ENCODE measurements at places on chromosomes 12 and 14.

GRCh38 chr14:45133683-45134050 is 614 bp downstream of the FKBP3 start:
- DNase-seq, result no peak

DNA sequence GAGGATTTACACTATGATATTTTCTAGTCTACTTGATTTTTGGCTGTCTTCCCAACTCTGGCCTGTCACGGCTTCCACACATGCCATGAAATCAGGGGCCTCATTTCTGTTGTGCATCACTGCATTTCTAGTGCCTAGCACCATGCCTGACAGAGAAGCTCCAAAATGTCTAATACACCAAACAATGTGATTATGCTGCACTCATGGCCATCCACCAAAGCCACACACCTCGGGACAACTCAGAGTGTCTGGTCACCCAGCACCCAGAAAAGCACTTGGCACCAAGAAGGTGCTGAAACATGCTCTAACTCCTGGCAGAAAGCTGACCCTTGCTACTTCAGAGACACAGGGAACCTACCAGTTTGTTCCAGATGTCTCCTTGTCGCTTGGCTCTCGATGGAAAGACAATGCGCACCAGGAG is 11.3 kb downstream of the GCN1 start:
- DNase-seq, result peak; percentile 67

- peak; percentile 17 for DNase-seq
These were observed 82.2 kb downstream of the PAPOLA start for GRCh38 chr14:96584199-96584906.

GRCh38 chr12:7732993-7733392 is 14.2 kb downstream of the CLEC4C start:
- DNase-seq, result no peak

- no peak for DNase-seq
These were observed 17.3 kb downstream of the CCER1 start for GRCh38 chr12:90937651-90938050.

DNA sequence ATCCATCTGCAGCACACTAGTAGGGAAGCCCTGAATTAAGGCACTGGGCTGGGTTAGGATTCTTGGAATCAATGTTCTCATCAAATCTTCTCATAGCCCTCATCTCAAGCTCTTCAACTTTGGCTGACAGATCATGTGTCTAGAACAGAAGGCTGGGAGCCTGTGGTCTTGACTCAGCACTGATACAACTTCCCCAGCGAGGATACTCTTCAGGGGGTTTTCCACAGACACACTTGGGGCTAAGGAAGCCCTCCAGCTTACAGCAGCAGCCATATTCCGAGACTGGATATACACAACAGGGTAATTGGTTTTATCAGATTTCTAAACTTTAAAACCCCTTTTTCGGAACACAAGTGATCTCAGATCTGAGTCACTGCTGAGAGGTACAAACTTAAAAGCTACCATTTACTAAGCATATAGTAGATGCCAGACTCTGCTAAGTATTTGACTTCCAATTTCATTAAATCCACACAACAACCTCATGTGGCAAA is 3.5 kb downstream of the FMNL3 start:
- peak; percentile 94 for DNase-seq

DNA sequence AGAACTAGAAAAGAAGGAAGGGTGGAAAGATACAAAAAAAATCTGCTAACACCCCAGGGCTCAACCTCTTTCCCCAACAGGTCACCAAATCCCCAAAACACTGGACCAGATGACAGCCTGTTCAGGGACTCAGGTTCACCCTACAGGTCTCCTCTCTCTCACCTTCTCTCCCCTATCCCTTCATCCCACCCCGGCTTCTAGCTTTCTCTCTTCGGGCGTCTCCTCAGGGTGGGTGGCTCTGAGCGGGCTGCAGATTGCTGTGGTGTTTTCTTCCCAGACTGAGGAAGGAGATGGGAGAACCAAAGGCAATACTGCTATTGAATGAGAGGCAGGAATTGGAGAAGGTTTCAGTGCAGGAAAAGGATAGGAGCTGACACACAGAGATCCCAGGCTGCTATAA is 39.3 kb downstream of the ANO2 start:
- no peak for DNase-seq

DNA sequence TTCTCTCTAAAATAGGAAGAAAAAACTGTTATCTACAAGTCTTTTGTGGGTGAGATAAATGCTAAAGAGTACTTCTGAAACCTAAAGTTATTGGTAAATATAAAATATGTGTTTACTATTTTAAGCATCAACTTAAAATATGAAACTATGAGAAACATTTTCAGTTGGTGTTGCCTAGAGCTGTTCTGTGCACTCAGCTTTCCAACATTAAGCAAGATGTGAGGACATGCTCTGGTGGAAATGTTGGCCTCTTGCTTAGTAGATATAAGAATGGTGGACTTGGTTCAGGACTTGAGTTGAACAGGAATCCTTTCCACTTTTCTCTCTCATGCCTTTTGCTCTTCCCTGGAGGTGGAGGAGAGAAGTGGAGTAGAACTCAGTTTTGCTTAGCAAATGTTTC is 164.1 kb upstream of the PELI2 start:
- no peak for DNase-seq

DNA sequence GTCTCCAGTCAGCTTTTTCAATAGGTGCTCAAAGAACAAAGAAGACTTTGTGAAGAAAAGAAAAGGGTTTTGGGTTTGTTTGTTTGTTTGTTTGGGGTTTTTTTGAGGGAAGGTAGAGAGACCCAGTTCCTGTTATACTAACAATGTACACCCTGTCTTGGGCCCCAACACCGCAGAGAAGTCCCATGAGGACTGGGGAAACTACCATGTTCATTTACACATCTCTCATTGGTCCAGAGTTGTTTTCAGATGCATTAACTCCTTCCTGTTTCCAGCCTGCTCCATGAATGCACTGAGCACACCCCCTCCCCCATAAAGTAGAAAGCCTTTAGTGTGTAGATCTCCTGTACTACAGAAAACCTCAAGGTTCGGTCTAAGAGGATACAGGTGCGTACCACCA is 51.1 kb upstream of the SLC8A3 start:
- DNase-seq, result no peak

- DNase-seq, result no peak
These were observed at the start of gene GUCY2C for GRCh38 chr12:14696265-14696741. Gene GUCY2C, minus strand, starts transcription at chr12:14696599. Its CDS starts 151 bp downstream, at chr12:14696448.

GRCh38 chr14:49893309-49894213 is 679 bp downstream of the ARF6 start:
- peak; percentile 59 for DNase-seq

DNA sequence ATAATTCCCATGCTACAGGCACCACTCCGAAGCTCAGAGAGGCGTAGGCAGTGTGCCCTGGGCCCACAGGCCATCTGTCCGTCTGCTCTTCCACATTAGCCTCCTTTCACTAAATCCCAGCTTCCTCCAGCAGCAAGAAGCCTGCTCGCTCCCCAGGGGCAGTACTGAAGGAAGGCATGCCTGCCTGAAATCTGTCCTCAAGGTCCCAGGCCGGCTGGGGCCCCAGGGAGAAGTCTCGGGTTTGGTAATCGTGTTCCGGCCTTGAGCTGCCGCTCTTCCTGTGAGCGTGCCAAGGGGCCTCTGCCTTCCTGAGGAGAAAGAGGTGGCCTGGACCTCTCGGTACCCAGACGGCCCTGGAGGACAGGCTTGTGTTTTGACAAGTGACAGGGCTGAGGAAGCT is 15.2 kb upstream of the DLK1 start:
- DNase-seq, result no peak

- DNase-seq, result no peak
These were observed 2.7 kb downstream of the MYO1A start for GRCh38 chr12:57046947-57047890.

GRCh38 chr12:13383379-13383778 is 186.9 kb downstream of the EMP1 start:
- DNase-seq, result no peak

GRCh38 chr12:120290609-120291305 is 946 bp downstream of the RNU4-2 start:
- no peak for DNase-seq

DNA sequence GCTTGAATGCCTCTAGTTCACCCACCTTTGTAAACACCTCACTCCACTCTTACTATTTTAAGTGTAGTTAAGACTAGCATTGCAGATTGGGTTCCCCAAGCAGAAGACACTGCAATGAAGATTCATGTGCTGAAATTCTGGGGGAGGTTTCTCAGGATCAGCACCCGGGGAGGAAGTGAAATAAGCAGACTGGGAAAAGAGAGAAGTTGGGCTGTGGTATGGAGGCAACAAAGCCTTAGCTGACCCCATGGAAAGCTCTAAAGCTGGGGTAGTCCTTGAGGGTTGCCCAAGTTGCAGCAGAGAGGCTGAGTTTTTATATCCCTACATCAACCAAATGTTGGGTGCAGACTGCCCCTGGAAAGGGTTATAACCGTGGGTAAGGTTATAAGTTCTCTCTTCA is 23.9 kb upstream of the IGF1 start:
- no peak for DNase-seq

GRCh38 chr14:105398726-105399465 is 558 bp downstream of the TEX22 start:
- peak; percentile 28 for DNase-seq

DNA sequence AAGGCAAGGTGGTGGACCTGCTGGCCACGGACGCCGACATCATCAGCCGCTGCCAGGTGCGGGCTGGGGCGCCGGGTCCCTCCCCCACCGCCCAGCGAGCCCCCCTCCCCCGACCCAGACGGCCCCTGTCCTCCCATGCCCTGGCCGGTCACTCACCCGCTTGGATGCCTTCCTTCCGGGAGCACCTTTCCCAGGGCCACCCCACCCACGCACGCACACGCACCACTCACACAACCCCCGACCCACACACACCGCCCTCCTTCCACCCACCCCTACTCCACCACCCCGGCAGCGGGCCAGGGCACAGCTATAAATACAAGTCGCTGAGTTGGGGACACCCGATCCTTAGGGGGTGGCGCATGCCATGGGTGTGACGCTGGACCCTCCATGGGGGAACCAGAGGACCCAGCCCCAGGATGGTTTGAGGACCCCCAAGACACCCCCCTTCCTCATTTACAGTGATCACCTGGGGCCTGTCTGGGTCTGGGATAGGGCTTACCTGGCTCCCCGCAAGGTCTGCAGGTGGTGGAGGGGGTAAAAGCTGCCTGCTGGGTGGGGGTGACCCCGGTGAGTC is 465 bp downstream of the ADSS1 start:
- no peak for DNase-seq

DNA sequence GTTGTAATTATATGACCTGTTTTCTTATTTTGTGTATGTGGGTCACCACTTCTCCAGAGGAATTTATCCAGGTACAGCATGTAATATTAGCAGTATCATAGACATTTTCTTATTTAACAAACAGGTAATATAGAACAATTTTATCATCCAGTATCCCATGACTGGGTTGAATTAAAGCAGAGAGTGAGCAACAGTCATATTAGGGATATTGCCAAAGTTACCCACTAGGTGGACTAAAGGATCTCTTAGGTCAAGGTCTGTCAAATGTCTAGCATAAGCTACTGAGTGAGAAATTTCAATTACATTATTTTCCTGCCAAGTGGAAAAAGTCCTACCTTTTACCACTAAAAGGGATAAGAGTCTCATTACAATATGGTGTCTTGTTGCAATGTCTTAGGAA is 62.1 kb upstream of the TRIM9 start:
- peak; percentile 34 for DNase-seq

- DNase-seq, result peak; percentile 48
These were observed 21.2 kb upstream of the FOXJ2 start for GRCh38 chr12:8011331-8011730.

- no peak for DNase-seq
These were observed 96.3 kb downstream of the PTPN11 start for GRCh38 chr12:112514926-112515642.

GRCh38 chr12:90253136-90253535 is 544.5 kb upstream of the ATP2B1 start:
- DNase-seq, result no peak

DNA sequence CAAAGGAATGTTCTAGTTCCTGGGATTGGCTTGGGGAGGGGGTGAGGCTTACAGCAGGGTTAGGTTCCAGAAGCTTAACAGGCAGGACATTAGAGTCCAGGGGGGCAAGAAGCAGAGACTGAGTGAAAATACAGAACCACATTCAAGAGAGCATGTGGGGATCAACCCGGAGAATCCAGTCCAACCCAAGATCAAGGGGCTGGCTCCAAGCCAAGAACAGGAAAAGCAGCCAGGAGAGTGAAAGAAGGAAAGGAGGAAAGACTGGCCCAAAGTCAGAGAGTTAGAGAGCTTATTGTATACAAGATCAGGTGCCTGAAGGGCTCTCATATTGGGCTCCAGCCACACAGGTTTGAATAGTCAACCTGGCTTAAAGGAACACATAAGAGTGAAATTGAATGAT is 190.3 kb upstream of the CDKN3 start:
- no peak for DNase-seq

- no peak for DNase-seq
These were observed 110.2 kb downstream of the RASSF9 start for GRCh38 chr12:85725991-85726390.

DNA sequence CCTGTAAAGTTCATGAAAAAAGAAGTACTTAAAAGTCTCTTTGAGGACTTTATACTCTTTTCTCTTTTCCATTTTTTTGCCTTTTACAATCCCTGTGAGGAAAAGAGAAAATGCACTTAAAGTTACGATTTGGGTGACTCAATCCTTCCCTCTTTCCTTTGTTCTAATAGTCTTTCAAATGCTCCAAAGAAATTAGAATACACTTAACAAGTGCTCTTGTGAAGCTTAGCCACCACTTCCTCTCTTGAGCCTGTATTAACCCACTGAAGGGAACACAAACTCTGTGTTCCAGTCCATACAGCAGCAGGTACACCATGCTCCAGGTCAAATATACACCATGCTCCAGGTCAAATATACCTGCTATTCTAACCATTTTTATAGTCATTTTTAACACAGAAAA is 581.1 kb upstream of the MGAT4C start:
- DNase-seq, result no peak

DNA sequence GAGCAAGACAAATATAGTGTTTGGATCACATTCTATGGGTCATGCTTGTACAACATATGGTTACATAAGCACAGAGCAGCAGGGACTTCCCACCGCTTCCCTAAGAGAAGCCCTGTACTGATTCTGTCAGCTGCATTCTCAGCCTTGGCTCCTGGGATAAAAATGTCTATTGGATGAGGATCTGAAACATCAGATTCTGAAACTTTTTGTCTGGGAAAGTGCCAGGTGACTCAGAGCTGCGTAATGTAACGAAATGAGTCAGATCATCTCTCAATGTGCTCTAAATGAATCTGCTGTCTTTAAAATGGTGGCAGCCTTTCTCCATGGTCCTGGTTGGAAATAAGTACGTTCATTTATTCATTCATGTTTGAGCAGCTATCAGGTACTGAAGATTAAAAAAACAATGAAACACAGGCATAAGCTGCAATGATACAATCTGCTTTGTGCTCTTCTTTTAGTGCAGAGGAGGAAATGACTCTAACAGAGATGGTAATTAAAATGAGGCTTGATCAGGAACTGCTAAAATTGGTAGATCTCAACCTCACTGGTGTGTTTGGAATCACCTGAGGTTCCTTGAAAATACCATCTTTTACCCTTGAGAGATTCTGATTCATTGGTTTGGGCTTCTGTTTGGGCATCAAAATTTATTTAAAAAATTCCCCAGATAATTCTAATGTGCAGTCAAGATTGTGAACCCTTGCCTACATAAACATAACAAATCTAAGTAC is 99.1 kb upstream of the NAP1L1 start:
- DNase-seq, result peak; percentile 97

Measured in iris pigment epithelial cell (primary cell).